T-helper 1 cell treated with Interleukin-12 subunit alpha and Interleukin-12 subunit beta and Interleukin-4 antibody, amounts not matched to agents 30 ng/mL and 1 ng/mL, for 36 hours (primary cell): ENCODE measurements at places on chromosomes 3 and 15. TPM values are rescaled to one million over a fixed set of nuclear protein-coding genes. Genes with fewer than 3 reads are reported as not detected.

ZNF774 gene
- 1.2 and 3.0 TPM in 2 replicates for total RNA-seq

HTR3E gene
- total RNA-seq: not detected in 2 replicates

CASR gene
- total RNA-seq: not detected in 2 replicates

PLCL2 gene
- 40.2 and 41.7 TPM in 2 replicates for total RNA-seq

GOLGA6B gene
- total RNA-seq: not detected in 2 replicates

CHRD gene
- total RNA-seq: not detected in 2 replicates

MYZAP gene
- not detected in 2 replicates for total RNA-seq

DNAJC19 gene
- total RNA-seq: 37.7 and 40.0 TPM in 2 replicates

CDHR4 gene
- 0.20 and 0.22 TPM in 2 replicates for total RNA-seq

SV2B gene
- total RNA-seq: 0.02 TPM in 1 of 2 replicates, not detected in the other

ADAMTSL3 gene
- not detected in 2 replicates for total RNA-seq

NANOGP8 gene
- total RNA-seq: not detected in 2 replicates

KNG1 gene
- not detected in 2 replicates for total RNA-seq

SKOR1 gene
- total RNA-seq: 0.22 TPM in 2 replicates

ST3GAL6 gene
- total RNA-seq: 0.29 TPM in 1 of 2 replicates, not detected in the other

PLA2G4B gene
- total RNA-seq: 12.9 and 15.6 TPM in 2 replicates

ACKR2 gene
- total RNA-seq: 1.6 and 2.7 TPM in 2 replicates

CHMP2B gene
- total RNA-seq: 24.0 and 26.6 TPM in 2 replicates

FETUB gene
- total RNA-seq: not detected in 2 replicates

SHC4 gene
- 1.6 TPM in 2 replicates for total RNA-seq

MRAS gene
- not detected in 2 replicates for total RNA-seq

EDEM1 gene
- total RNA-seq: 156 and 159 TPM in 2 replicates

CMSS1 gene
- total RNA-seq: 42.9 and 45.7 TPM in 2 replicates

SNX22 gene
- total RNA-seq: 0.37 and 0.51 TPM in 2 replicates

SAMD7 gene
- total RNA-seq: not detected in 2 replicates

SPTSSB gene
- total RNA-seq: not detected in 2 replicates

C2CD4A gene
- total RNA-seq: not detected in 2 replicates

CCDC191 gene
- total RNA-seq: 2.6 and 3.6 TPM in 2 replicates

ACAN gene
- not detected in 2 replicates for total RNA-seq
